ENCODE measurements at places on chromosomes 2 and 18.

- DNase-seq, result no peak
Observed at GRCh38 chr2:215660687-215661086, 224.8 kb upstream of the FN1 start.

DNA sequence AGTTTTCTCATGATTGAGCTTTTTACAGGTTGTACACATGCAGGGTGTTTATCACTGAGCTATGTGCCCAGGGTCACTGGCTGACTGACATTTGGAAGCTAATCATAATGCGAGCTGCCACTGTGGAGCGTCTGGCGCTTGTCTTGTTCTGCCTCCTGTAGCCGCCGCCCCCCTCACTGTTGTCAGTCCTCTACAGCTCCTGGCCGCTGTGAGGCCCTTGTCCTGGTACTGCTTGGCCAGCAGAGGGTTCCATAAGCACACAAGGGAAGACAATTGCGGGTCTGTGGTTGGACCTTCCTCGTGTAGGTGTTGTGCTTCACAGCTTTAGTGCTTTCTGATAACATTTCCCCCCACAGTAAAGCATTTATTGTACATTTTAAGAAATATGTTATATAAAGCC lies 105.6 kb upstream of the LDLRAD4 start:
- no peak for DNase-seq

DNA sequence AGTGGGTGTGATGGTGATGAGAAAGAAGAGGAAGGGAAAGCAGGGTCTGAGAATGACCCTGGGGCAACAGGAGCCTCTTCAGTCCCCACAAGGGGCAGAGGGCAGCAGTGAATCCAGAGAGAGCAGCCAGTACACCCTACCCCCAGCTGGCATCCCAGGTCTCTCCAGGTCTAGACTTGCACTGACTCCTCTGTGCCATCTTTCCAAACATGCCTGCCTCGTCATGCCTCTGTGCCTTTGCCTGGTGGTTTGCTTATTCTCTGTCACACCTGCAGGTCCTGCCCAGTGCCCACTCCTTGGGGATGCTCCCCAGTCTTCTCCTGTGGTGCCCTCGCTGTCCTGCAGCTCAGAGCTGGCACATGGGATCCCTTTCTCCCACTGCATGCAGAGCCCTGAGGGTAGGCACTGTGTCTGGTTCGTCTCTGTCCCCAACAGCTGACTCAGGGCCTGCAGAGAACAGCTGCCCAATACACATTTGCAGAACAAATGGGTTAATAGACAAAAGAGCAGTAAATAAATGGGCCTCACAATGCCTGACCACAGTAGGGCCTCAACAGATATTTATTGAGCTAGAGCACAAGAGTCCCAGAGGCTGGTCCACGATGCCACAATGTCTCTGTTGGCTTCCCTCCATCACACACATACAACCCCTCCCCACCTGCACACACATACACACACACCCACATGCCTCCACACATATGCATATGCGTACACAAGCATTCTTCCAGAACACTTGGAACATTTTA lies 89.8 kb downstream of the HS1BP3 start:
- no peak for DNase-seq

DNA sequence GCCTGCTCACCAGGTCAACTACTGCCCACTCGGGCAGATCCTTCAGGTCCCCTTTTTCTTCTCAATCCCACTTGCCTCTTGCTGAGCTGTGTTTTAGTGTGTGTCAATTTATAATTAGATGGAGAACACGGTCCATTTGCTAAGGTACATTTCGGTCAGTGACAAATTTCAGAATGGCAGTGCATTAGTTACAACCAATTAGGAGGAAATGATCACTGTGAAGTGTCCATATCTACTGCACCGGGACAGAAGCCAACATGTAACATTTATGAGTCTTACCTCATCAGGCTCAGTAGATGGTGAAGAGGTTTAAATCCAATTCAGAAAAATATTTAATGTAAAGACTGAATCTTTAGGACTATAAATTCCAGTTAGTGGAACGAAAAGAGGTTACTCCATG lies 47.7 kb downstream of the CMPK2 start:
- no peak for DNase-seq

DNA sequence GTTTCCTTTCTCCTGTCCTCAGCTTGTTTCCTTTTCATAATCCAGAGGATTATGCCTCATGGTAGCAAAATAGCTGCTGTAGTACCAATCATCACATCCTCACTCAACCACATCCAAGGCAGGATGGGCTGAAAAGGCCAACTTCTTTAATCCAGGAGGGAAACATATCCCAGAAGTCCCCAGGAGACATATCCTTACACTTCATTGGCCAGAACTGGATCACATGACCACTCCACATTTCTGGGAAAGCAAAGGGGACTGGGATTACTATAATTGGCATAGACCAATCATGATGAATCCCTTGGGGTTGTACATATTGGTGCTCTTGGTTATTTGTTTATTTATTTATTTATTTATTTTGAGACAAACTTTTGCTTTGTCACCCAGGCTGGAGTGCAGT lies 54.0 kb upstream of the LYPD6B start:
- no peak for DNase-seq

DNA sequence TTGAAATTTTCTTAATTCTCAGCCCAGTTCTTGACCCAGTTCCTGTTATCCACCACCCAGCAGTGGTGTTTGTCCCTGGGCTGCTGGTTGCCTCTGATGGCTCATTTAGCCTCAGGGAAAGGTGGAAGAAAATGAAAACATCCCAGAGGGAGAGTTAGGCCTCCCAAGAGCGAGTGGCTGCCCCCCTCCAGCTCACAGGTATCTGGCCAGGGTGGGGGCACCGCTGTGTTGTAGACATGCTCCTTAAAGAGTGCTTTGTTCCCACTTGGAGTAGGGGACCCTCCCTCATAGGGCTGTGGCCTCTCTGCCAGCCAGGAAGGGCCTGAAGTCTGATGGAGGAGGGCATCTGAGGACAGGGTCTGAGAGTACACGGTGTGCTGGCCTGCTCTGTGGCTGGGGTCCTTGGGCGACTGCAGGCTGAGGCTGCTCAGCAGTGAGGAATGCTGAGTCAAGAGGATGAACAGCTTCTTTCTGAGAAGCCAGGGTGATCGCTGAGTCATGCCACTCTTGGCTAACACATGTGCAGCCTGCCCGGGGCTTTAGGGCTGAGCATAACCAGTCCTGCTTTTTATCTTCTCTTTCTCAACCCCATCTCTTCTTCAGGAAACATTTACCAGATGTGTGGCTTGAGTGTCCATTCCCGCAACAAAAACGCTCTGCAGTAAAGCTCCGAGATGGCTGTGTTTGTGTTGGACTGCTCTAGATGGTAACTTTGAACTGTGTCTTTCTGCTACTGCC lies 72.3 kb downstream of the IL1R2 start:
- no peak for DNase-seq

DNA sequence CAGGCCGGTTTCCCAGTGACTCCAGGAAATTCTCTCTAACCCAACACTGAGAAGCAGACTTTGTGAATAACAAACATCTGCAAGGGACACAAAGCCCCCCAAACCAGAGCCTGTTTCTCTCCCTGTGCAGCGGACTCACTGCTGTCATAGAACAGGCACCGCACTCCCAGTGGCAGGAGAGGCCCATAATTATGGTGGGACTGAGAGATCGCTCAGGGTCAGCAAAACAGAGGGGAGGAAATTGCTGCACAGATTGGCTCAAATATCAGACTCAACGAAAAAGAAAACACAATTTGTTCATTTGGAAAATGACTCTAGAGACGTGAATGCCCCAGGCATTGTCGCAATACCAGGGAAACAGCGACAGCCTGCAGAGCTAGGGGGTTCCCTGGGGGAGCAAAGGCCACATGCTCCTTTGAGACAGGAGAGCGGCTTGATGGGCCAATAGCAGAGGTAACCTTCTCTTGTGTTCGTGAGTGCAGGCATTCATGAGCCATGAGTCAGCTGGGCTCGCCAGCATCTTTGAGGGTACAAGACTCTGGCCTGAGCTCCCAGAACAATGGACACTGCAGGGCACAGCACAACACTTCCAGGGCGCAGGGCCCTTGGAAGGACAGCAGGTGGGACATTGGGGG lies 143.3 kb upstream of the KLHL29 start:
- DNase-seq, result no peak

DNA sequence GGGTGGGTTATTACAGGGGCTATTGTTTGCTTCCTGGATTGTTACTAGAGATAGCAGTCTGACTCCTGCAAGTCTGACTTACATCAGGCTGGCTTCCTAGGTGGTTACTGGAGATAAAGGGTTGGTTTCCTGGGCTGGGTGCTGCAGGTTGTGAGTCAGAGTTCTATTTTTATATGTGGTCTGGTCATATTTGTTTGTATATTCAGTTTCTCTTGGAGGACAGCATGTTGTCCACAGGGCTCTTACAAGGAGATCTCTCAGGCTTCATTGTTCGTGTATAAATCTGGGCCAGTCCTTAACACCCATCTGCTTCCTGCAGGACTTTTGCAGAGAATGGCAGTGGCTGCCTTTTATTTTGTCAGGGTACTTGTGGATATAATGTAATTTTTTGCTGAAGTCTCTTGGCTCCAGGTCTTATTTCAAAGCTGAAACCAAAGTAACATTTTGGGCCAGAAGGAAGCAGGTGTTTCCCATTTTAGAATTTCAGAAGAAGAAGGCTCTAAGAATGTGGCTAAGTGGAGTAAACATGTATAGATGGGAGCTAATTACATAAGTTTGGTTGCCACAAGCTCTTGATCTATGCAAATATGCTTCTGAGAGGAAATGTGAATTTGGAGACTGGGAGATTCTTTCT lies 65.9 kb upstream of the SLC16A14 start:
- DNase-seq, result no peak

DNA sequence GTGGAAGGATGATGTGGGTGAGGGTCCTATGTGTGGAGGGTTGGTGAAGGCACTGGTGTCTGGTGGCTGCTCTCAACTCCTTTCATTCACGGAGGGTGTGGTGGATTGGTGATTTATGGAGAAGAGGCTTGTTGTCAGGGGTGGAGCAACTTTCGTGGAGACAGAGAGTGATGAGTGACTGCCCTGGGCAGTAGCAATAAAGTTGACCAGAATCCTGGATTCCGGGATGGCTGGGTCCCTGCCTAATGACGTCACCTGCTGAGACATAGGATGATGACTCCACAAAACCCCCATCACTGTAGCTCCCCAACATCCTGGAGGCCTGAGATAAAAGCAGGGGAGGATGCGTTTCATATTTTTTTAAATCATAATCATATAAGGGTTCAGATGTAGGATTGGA lies 193.0 kb downstream of the ACKR3 start:
- no peak for DNase-seq

DNA sequence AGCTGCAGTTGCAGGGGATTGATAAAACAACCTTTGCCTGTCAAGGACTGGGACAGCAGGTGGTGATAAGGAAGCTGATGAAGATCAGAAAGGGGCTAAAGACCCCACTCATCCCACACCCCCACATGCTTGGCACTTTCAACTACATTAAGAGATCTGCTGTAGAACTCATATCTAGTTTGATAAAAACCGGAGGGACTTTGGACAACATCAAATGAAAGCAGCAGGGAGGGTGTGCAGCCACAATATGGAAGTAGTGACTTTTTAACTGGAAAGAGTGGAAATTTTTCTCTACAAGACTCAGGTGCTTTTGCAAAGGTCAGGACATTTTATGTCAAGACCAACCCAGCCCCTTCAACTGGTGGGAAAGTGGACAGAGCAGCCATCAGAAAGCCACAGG lies 56.8 kb downstream of the TBC1D8 start:
- DNase-seq, result no peak

DNA sequence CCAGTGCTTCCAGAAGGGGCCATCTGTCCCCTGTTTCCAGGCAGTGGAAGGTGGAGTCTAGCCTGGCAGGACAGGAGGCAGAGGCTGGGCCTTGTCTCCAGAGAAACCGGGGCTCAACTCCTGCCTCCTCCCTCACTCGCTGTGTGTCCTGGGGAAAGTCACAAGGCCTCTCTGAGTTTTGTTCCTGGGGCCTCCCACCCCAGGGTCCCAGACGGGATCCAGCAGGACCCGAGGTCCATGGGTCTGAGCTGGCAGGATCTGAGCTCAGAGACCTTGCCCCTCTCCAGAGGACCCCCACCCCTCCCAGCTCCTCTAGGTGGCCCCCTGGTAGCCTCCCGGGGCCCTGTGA lies 72.2 kb upstream of the TAF1B start:
- DNase-seq, result no peak

GRCh38 chr2:43852196-43852730 lies 13.5 kb downstream of the ABCG8 start:
- DNase-seq, result no peak

- DNase-seq, result no peak
Observed at GRCh38 chr2:74255660-74256213, 57.3 kb downstream of the MTHFD2 start.

- no peak for DNase-seq
Observed at GRCh38 chr2:974054-974453, 23.4 kb downstream of the SNTG2 start.

DNA sequence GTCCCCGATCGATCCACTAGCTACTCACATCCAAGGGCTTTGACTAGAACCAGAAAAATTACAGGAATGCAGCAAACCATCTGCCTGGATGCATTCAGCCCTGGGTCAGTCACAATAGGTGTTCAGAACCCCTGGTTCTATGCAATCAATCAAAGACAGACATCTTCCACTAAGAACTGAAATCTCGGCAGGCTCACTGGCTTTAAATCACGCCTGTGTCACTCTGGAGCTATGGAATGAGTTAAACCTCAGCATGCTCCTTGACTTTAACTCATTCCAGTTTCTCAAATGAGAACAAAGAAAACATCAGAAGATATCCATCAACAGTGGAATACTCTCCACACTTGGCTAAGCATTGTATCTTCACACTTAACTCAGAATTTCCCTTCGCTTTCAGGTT lies 68.1 kb upstream of the SPTBN1 start:
- no peak for DNase-seq

GRCh38 chr18:13578400-13578799 lies 148.0 kb downstream of the FAM210A start:
- DNase-seq, result no peak

DNA sequence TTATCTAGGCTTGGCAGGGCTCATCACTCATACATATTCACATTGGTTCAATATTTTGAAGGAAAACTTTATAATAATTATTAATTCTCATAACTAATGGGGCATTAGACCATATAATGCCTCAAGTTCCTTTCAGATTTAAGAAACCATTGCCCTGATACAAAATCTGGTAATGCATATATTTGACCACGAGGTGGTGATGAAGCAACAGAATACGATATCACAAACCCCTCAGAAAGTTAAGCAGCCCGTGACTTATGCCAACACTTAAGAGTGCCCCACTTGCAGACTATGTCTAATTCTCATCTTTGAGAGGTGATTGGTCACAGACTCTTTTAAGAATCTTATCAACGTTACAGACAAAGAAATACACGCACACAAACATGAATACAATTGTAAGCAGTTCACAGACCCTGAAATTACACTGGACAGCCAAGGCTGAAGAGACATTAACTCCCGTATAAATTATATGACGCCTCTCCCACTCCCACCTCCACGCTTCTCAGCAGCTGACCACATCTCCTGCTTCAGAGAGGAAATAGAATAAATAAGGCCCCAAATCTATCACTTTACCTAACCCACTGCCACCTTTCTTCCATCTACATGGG lies 20.7 kb upstream of the DNAH6 start:
- DNase-seq, result no peak

GRCh38 chr18:79248495-79249060 lies 147.2 kb upstream of the NFATC1 start:
- DNase-seq, result no peak
